ENCODE measurements at places on chromosomes 2 and 18.

GRCh38 chr2:219560037-219560892, 11.1 kb downstream of the OBSL1 start:
- DNase-seq, result no peak

GRCh38 chr18:32439802-32440201, 30.9 kb downstream of the GAREM1 start:
- DNase-seq, result peak; percentile 38

- peak; percentile 51 for DNase-seq
These were observed 222.2 kb downstream of the C1D start for GRCh38 chr2:67840460-67841068.

DNA sequence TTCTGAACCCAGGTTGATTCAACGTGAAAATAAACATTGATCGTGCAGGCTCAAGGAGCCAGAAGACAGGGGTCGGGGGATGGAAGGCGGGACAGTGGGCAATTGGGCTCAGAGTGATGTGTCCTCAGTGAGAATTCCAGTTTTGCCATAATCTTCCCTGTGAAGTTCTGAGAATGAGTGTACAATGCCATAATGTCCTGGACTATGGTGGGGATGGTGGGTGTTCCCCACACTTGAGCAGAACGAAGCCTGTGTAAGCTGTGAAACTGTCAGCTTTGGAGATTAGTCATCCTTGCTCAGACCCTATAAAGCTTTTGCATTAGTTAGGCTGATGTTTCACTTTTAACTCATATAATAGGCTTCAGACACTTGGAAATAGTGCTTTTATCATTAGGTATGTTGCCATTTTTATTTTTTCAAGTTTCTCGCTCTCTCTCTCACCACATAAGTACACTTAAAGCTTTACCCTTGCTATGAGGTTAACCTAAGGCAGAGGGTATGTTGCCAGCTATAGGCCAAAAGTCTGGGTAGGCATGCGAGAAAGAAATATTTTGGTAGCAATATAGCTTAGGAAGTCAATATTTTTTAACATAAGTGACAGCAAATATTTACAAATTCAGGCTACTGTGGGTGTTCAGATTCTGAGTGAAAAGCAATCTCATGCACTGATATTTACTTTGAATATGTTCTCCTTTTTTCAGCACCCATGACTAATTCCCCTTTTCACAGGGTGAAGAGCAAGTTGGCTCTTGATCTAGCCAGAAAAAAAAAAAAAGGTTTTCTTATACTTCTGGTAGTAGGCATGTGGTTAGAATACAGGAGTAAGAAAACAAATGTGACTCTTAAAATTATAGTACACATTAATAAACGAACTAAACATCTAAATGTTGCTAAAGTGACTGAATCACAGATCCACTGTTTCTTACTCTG, 47.2 kb downstream of the CDC42EP3 start:
- DNase-seq, result no peak

- no peak for DNase-seq
These were observed 229.8 kb downstream of the LDLRAD4 start for GRCh38 chr18:13448335-13448795.

DNA sequence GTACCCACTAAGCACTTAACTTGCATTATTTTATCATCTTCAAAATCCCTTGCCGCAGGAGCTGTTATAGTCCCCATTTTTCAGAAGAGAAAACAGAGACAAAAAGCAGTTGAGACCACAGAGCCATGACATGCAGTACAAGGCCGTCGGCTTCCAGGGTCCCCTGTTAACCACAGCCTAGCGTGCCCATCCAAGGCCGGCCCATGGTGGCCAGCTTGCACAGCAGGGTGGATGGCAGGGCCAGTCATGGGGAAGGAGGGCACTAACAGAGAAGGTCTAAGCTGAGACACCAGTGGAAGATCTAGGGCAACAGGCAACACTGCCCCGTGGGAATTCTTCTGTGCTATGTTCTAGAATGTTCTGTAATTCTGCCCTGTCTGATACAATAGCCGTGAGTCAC, 192.6 kb upstream of the ID2 start:
- no peak for DNase-seq

- DNase-seq, result no peak
These were observed 113.1 kb upstream of the HAAO start for GRCh38 chr2:42905341-42906110.

DNA sequence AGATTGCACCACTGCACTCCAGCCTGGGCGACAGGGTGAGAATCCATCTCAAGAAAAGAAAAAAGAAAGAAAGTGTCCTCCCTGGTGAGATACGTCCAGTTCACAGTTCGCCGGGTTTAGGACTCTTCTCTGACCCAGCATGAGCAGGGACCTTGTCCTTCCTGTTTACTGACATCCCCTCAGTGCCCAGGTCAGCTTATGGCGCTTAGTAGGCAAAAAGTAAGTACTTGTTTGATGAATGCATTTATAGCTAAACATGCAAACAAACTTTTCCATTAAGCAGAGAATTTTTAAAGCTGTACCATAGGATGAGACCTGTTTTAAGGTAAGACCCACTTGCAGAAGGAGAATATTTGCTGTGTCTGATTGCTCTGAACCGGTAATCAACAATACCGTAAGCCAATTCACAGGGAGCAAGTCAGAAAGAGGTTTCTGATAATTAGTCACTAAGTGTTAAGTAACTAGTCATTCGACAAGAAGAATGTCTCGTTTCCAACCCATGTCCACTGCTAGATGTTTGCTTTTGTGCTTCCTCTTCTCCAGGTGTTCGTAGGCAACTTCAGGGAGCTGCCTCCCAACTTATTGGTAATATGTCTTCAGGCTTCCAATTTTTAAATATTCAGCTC, 40.0 kb downstream of the MOGAT1 start:
- no peak for DNase-seq

DNA sequence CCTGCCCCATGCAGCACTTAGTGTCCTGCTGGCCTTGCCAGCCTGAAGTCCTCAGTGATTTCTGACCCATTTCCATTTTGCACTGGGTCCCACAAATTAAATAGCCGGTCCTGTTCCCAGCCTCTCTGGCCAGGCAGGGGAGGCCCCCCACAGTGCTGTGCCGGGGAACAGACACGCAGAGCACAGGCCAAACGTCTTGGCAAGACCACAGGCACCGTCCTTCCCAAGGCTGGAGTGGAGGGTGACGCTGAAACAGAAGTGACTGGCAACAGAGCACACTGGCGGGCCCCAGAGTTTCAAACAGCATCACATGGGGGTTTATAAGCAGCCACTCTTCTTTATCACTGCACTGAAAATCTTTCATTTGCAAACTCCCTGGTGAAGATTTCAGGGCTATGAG, 52.2 kb downstream of the EDAR start:
- no peak for DNase-seq

- DNase-seq, result no peak
These were observed 86.4 kb upstream of the KCNE4 start for GRCh38 chr2:222965555-222965954.

- DNase-seq, result no peak
These were observed 1277.8 kb upstream of the ZEB2 start for GRCh38 chr2:145797692-145798091.

DNA sequence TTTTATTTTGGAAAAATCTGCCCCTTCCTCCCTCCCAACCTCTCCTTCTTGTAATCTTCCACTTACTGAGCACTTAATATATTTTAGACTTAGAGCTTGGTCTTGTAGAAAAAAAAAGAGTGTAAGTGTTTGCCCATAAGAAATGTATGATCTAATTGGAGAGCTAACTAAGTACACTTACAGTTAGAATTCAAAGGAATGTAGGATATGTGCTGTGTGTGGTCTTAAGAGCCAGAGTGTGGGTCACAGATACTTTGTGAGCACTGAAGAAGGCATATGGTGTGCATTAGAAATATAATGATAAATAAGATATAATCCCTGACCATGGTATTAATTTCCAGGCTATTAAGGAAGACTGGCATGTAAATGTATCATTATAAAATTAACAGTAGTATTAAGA, 91.8 kb upstream of the ZNF521 start:
- no peak for DNase-seq

DNA sequence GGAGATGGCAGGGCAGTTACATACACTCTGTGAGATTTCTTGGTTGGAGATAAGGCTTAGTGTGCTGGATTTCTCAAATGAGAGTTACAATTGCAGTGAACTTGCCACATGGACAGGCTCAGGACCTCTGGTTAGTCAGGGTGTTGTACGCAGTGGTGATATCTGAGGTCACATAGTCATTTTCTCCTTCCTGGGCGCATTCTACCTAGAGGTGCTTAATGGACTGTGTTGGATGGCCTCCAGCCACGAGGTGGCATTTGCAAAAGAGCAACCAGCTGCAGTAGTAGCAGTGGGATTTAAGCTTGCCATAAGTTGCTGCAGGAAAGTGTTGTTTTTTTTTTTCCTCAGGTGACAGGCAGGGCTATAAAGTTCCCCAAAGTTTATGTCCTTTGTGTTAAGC, 173.8 kb upstream of the TMEM200C start:
- DNase-seq, result no peak

All from HAP-1 (cell line).